Astrocyte of the cerebellum (primary cell): ENCODE measurements at places on chromosomes 13 and 19.

DNA sequence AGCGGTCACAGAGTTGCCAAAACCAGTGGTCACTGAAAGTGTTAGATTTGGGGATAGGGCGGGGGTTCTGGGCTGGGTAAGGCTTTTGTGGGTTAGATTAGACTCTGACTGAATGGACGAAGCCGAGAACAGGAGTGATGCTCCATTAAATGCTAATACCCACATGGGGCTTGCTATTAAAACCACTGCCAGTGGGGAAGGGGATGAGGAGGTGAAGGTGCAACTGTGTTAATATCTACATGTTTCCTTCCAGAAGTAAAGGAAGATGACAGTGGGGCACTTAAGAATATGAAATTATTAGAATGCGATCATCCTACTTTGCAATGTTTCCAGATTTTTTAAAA is 573 bp upstream of the ZNF614 start:
- no peak for DNase-seq

- DNase-seq, result no peak
Observed at GRCh38 chr19:47573071-47574026, at the start of gene ZNF541. TSS of gene ZNF541 (minus strand) at chr19:47573148. CDS start at chr19:47555856, 17,292 bp downstream.

- no peak for DNase-seq
Observed at GRCh38 chr13:43335764-43336163, 312.4 kb downstream of the DNAJC15 start.

DNA sequence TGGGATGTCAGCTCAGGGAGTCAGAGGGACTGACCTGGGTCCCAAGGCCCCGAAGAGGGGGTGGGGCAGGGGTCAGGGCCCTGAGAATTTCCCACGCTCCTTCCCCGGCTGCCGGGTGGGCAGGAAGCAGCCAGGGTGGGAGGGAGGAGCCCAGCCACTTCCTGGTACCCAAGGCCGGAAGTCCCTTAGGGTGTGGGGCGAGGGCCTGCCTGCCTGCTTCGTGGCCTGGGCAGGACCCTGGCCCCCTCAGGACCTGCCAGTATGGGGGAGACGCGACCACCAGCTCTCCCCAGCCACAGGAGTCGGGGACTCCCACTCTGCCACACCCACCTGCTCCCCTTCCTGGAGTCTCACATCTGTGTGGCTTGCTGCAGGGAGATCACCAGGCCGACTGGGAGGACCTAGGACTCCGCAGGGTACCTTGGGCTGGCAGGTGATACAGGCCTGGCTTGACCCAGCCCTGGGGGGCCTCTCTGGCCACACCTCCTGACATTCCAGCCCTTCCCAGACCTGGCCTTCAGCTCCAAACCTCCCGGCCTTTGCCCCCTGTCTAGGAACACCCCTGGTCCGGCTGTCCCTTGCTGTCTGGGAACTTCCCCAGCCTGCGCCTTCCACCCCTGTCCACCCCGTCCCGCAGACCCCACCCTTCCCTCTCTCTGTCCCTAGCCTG is 9.8 kb upstream of the CIRBP start:
- DNase-seq, result no peak

DNA sequence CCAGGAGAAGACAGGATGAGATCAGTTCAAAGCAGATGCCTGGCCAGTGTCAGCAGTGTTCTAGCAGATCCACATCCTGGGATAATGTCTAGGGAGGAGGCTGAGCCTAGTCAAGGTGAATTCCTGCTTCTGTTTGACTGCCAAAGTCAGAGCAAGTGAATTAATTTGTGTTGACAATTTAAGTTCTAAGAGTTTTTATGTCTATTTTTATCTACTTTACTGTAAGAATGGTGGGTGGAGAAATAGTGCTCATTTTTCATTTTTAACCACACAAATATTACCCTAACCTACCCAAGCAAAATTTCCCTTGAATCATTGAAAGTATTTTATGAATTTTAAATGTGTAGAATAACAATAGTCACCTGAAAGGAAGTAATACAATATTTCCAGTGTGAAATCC is 207.6 kb upstream of the SLC10A2 start:
- no peak for DNase-seq

GRCh38 chr19:18306888-18307260 is 16.0 kb downstream of the LSM4 start:
- DNase-seq, result no peak

DNA sequence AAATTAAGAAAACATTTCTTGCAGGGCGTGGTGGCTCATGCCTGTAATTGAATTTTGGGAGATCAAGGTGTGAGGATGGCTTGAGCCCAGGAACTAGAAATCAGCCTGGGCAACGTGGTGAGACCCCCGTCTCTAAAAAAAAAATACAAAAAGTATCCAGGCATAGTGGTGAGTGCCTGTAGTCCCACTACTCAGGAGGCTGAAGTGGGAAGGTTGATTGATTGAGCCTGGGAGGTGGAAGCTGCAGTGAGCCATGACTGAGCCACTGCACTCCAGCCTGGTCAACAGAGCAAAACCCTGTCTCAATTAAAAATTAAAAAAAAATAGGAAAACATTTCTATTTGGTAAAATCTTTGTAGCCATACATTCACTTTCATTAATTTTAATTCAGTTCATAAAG is 526.5 kb downstream of the PCDH9 start:
- DNase-seq, result no peak

DNA sequence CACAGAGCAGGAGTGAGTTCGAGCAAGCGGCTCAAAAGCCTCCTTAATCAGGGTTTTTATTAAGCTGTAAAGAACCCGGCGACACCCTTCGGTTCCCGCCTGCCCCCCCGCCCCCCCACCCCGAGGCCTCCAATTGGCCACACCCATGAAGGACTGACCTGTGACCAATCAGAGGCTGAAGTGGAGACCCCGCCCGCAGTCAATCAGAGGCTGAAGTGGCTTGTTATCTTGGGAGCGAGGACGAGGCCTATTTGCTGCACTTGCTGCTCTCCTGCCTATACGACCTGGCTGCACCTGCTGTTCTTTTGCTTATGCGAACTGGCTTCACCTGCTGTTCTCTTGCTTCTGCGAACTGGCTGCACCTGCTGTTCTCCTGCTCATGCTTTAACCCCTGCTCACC is 844.9 kb downstream of the OLFM4 start:
- no peak for DNase-seq

DNA sequence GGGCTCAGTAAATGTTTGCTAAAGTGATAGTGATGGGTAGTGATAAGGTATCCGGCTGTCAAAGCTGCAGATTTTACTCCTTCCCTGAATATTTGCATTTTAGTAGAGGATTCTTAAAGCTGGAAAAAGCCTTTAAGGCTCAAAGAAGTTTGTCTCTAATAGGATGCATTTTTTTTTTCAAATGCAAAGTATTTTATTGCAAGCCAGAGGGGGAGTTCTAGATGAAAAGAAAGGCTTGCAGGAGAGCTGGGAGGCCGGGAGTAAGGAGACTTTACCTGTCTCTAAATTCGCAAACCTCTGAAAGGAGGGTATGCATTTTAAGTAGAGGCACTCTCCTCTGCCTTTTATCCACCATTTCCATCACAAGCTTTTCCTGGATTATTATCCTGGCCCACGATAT is 100.7 kb upstream of the FNDC3A start:
- DNase-seq, result no peak

GRCh38 chr19:57348136-57348535 is 2.9 kb upstream of the ZNF304 start:
- DNase-seq, result no peak

DNA sequence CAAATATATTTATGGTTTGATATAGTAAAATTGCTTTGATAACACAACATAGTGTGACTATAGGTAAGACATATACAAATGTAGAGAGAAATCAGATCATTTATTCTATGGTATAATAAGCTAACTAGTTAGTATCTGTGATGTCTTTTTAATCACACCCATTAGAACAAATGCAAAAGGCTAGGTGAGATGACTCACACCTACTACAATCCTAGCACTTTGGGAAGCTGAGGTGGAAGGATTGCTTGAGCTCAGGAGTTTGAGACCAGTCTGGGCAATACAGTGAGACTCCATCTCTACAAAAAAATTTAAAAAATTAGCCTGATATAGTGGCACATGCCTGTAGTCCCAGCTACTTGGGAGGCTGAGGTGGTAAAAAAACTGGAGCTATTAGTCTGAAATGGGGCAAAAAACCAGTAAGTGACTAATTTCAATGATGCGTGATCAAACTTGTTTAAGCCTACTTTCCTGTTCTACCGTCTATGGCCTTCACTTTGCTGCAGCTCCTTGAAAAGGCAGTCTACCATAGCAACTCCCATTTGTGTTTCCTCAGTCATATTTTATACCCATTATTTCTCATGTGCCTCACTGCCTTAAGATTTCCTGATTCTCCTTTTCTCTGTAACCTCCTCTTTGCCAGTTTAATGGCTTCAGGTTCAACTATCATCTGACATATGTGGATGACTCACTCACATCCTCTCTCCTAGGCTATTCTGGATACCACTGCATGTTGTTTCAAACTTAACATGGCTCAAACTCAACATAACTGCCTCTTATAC is 12.5 kb downstream of the ALG5 start:
- DNase-seq, result no peak

- no peak for DNase-seq
Observed at GRCh38 chr13:111492341-111492950, 172.0 kb downstream of the TEX29 start.

DNA sequence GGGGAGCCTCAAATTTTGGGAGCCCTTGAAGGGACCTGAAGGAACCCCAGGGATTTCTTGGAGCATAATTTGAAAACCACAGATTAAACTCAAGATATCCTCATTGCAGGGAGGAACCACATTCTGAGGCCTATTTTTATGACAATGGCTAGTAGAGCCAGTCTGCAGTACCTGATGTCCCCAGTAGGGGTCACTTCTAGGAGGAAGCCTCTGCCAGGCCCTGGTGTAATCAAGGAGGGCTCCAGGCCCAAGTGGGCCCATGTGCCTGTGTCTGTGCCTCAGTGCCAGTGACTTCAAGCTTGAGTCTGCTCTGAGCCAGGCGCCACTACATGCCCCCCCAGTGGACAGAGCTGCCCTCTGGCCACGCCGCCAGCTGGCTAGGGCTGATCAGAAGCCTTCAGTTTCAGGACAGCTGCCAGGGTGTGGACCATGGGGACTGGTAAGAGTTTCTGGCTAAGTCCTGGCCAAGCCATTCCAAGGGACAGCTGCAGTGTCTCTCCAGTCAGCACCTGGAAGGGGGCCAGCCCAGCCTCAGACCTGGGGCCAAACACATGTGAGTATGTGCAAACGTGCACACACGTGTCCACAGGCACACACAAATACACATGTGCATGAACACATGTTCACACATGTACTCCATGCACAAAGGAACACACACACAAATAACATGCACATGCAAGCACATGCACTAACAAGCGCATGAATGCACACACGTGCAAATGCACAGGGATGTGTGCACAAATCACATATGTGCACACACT is 20.5 kb upstream of the SLC7A10 start:
- no peak for DNase-seq

GRCh38 chr13:70432276-70432805 is 324.1 kb upstream of the KLHL1 start:
- no peak for DNase-seq

DNA sequence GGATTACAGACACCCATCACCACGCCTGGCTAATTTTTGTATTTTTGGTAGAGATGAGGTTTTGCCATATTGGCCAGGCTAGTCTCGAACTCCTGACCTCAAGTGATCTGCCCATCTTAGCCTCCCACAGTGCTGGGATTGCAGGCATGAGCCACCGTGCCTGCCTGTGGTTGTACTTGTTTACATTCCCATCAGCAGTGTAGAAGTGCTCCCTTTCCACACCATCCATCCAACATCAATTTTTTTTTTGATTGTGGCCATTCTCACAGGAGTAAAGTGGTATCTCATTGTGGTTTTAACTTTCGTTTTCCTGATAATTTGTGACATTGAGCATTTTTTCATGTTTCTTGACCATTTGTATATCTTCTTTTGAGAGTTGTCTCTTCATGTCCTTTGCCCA is 1019.4 kb upstream of the SLC10A2 start:
- no peak for DNase-seq

- no peak for DNase-seq
Observed at GRCh38 chr13:64057372-64058020, 2641.8 kb upstream of the PCDH20 start.

DNA sequence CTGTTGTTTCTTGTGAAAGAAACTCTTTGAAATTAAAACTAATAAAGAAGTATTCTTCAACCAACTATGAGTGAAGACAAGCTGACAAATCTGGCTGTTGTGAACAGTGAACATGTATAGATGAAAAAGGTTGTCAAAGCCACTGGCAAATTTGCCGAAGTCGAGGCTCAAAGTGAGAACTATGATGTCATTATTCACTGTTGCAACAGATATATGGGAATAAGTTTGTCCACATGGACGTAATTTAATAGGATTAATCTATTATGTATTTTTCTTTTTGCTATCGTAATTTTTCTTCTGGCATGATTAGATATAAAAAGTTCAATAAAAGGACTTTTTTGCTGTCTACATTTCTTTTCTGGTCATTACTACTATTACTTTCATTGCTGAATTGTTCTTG is 223.2 kb upstream of the ZNF507 start:
- DNase-seq, result no peak

GRCh38 chr13:20174656-20175405 is 14.0 kb upstream of the GJA3 start:
- peak; percentile 68 for DNase-seq

GRCh38 chr13:100184095-100184494 is 95.2 kb downstream of the PCCA start:
- no peak for DNase-seq

- DNase-seq, result no peak
Observed at GRCh38 chr13:98577836-98578285, 954 bp upstream of the STK24 start.

DNA sequence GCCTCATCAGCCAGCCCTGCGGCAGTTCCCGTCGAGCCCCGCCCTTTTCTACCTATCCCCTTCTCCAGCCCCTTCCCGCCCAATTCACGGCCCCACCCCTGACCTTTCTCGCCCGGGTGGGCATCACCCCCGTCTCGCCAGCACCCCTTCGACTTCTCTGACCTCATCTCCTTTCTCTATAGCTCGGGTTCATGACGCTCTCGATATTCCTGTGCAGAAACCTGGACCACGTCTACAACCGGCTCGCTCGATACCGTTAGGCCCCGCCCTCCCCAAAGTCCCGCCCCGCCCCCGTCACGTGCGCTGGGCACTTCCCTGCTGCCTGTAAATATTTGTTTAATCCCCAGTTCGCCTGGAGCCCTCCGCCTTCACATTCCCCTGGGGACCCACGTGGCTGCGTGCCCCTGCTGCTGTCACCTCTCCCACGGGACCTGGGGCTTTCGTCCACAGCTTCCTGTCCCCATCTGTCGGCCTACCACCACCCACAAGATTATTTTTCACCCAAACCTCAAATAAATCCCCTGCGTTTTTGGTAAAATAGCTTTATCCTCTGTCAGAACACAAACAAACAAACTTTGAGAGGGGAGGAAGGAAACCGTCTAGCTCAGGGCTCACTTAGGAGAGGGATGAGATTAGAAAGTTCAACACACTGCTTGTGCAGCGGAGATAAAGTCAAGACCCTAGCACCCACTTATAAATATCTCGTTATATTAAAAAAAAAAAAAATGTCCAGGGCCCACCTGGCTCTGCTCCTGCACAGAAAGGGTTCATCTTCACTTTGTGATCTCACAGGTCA is 5.1 kb downstream of the CD37 start:
- DNase-seq, result no peak

GRCh38 chr13:48489666-48490065 is 43.2 kb downstream of the RCBTB2 start:
- no peak for DNase-seq
